Motor neuron (in vitro differentiated cells): ENCODE measurements at places on chromosomes 12 and 14.

GRCh38 chr12:88579161-88579517 lies 1.1 kb downstream of the KITLG start:
- ATAC-seq, result peak; percentile 30

DNA sequence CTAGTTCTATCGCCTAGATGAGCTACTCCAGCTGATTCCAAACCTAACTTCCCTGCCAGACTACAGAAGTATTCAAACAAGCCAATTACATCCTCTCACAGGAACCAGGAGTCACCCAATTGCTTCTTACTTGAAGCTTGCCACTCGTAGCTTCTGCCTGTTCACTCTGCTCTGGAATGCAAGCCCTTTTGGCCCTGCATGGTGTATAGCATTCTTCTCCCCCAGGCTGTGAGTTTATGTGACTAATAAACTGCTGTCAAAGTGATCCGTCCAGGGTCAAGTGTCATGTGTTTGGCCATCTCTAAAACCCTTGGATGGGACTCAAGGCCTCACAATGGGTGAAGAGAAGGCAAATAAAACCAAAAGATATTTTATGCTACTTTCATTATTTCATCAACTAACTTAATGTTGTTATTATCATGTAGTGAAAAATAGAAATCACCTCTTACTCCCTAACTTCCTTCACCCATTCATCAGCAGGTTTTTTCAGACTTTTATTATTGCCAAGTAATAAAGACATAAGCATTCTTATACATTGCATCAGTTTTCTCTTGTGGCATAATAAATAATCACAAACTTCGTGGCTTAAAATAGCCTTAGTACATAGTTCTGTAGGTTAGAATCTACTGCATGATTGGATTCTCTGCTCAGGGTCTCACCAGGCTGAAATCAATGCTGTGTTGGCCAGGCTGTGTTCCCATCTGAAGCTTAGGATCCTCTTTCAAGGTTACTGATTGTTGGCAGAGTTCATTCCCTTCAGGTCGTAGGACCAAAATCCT lies 1981.7 kb upstream of the FLRT2 start:
- no peak for ATAC-seq

GRCh38 chr12:124861492-124861891 lies 2.2 kb downstream of the SCARB1 start:
- ATAC-seq, result no peak

GRCh38 chr12:27290501-27291168 lies 42.0 kb upstream of the BMAL2 start:
- ATAC-seq, result no peak

DNA sequence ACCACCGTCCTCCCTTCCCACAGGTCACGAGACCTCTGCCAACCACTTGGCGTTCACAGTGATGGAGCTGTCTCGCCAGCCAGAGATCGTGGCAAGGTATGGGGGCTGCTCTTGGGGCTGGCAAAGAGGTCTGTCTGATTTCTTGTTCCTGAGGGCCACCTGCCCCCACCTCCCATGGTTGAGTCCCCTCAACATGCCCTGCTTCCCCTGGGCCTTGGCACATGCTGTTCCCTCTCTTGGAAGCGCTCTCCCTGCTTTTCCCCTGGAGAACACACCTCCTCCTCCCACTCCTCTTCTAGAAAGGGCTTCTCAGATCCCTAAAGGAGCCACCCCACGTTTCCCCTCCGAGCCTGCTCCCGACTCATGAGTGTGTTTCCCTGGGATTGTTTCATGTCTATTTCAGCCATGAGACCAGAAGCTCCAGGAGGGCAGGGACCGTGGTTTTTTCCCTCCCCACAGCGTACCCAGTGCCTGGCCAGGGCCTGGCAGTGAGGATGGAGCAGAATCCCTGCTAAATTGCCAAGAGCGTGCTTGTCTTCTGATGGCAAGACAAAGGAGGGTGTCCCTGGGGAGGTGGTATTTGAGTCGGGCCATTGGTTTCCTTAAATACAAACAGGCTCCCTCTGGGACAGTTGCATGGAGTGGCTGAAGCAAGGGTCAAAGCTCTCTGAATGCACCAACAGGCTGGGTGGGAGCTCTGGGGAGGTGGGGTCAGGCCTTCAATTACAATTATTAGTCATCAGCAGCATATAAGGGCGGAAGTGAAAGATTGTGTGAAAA lies 34.1 kb downstream of the CYP46A1 start:
- peak; percentile 72 for ATAC-seq

DNA sequence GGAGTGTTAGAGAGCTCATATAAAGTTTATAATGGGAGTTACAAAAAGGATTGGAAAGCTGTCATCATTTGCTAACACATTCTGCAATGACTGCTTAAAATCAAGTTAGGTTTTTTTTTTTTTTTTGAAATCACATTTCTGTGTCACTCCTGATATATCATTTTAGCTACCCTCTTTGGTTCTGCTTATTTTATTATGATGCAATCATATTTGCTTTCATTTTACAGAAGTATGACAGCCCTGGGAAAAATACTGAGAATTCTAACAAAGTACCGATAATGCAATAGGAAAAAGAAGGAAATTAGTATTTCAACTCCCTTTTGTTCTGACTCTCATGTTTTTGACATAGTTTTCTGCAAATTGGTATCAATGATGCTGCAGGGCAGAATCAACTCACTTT lies 71.6 kb upstream of the MDGA2 start:
- ATAC-seq, result no peak

DNA sequence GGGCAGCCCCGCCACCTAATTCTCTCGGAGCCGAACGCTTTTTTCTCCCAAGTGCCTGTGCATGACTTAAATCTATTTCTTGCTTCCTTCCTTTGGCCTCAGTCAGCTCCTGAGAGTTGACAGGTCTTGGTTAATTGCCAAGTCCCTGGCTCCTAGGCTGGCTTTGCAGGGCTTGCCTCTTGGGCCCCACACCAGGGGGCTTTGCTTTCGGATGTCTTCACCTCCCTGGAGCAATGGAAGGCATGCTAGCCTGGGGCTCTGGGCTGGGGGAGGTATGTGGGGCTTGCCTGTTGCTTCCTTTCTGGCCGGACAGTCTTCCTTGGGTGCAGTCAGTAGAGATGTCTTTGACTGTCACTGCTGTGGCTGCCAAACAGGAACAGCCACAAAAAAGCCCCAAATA lies 2.2 kb upstream of the KRT80 start:
- ATAC-seq, result peak; percentile 20

- no peak for ATAC-seq
Measured at GRCh38 chr12:98369581-98369980, 145.8 kb upstream of the TMPO start.

- ATAC-seq, result no peak
Measured at GRCh38 chr12:79908366-79908765, 26.5 kb downstream of the PPP1R12A start.

DNA sequence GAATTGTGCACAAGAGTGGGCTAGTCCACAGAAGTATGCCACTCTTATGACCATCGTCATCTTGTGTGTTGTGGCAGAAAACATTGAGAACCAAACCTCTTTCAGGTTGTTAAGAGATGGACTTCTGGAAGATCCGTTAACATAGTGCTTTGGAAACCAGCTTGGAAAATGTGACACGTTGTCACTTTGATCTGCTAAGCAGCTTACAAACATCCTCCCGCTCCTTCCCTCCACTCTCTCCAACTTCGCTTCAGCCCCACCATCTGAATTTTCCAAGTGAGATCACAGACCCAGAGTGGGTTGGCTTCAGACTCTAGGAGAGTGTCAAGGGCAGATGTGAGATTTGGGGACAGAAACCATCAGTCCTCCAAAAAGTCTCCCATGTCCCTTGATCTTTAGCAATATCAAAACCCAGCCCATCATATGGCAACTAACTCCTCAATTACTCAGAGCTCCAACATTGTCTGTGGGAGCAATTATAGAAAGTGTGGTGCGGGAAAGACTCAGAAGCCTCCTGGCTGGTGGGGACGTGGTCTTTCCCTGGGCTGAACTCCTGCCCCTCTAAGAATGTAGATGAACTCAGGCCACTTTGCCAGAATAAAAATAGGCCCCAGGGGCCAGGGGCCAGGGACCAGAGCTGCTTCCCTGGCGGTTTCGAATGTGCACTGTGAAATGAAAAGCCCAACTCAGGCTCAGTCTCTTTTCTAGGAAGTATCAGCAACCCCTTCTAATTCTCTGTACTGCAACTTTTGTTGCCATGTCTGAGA lies 129.5 kb downstream of the SLC38A6 start:
- ATAC-seq, result no peak

- no peak for ATAC-seq
Measured at GRCh38 chr14:68941820-68942219, 37.3 kb downstream of the ACTN1 start.

GRCh38 chr14:71202881-71203280 lies 295.6 kb downstream of the PCNX1 start:
- ATAC-seq, result no peak

GRCh38 chr12:1552171-1552570 lies 42.2 kb downstream of the FBXL14 start:
- ATAC-seq, result no peak

- ATAC-seq, result no peak
Measured at GRCh38 chr14:101276309-101277091, 284.8 kb upstream of the DIO3 start.

DNA sequence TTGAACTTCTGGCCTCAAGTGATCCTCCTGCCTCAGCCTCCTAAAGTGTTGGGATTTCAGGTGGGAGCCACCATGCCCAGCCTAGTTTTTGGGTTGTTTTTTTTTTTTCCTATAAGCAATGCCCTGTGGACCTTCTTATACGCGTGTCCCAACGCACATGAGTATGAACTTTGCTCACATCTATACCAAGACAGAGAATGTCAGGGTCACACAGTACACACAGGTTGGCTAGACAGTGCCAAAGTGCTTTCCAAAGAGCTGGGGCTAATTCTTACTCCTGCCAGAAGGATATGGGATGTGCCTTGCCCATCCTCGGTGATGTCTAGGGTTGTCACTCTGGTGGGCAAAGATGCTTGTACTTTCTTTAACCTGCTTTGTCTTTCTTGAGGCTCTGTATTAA lies 7.6 kb upstream of the CCDC85C start:
- ATAC-seq, result no peak

- ATAC-seq, result no peak
Measured at GRCh38 chr14:76965232-76965631, 63.3 kb downstream of the IRF2BPL start.

DNA sequence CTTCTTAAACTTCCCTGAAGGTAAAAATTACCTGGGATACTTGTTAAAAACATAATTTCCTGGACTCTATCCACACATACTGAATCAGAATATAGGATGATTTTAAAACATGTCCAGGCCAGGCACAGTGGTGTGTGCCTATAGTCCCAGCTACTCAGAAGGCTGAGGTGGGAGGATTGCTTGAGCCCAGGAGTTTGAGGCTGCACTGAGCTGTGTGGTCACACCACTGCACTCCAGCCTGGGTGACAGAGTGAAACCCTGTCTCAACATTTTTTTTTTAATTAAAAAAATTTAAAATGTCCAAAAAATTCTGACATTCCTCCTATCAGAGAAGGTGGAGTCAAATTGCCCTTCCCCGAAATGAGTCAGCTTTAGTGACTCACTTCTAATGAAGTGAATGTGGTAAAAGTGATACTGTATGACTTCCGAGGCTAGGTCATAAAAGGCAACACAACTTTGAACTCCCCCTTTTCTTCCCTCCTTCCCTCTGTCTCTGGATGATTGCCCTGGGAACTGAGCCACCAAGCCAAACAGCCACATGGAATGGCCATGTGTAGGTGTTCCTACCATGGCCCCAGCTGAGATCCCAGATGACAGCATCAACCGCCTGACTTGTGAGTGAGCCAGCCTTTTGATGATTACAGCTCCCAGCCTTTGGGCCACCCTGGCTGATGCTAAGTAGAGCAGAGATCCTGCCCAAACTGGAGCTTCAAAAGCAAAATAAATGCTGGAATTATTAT lies 36.3 kb downstream of the LIMA1 start:
- ATAC-seq, result peak; percentile 54

- ATAC-seq, result no peak
Measured at GRCh38 chr12:54160089-54160488, 28.7 kb downstream of the SMUG1 start.
